ENCODE measurements at places on chromosomes 2 and 18.

GRCh38 chr18:25494888-25495287, 142.9 kb upstream of the ZNF521 start:
- DNase-seq: no peak

- no peak for DNase-seq
Measured at GRCh38 chr2:132911726-132912724, 242.0 kb upstream of the LYPD1 start.

- no peak for DNase-seq
Measured at GRCh38 chr2:33081691-33082090, 134.9 kb downstream of the LTBP1 start.

GRCh38 chr2:100853909-100854810, 34.2 kb downstream of the NPAS2 start:
- DNase-seq: no peak

GRCh38 chr2:38159597-38159996, 83.6 kb upstream of the CYP1B1 start:
- DNase-seq: no peak

- no peak for DNase-seq
Measured at GRCh38 chr2:239469106-239469960, 68.5 kb upstream of the HDAC4 start.

DNA sequence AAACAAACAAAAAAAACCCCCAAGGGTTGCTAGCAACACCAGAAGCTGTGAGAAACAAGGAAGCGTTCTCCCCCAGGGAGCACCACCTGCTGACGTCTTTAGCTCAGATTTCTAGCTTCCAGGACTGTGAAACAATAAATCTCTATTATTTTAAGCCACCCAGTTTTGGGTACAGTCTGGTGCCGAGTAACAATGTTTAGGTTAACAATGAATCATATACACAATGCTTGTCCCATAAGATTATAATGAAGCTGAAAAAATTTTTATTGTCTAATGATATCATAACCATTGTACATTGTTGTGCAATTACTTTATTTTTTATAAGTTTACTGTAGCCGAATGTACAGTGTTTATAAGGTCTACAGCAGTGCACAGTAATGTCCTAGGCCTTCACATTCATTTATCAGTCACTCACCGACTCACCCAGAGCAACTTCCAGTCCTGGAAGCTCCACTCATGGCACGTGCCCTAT, 72.1 kb upstream of the CAB39 start:
- no peak for DNase-seq

- no peak for DNase-seq
Measured at GRCh38 chr2:71006955-71007799, 12.5 kb upstream of the TEX261 start.

DNA sequence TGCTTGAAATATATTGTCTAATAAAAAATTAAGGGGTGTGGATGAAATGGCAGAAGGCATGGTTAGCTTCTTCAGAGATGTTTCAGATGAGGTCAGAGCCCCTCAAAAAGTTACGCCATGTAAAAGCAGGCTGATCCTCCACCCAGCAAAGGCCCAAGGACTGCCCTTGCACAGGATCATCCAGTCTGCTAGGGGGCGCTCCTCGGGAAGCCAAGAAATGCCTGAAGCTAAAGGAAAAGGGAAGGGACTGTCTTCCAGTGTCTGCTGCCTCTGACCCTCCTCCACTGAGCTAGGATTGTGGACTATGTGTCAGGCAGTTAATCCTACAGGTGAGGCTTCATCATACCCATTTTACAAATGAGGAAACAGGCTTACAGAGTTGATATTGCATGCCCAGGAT, 33.8 kb upstream of the TEX51 start:
- DNase-seq: no peak

- no peak for DNase-seq
Measured at GRCh38 chr2:99422599-99422998, 67.2 kb downstream of the REV1 start.

- DNase-seq: no peak
Measured at GRCh38 chr2:150520887-150521664, 33.6 kb upstream of the RND3 start.

DNA sequence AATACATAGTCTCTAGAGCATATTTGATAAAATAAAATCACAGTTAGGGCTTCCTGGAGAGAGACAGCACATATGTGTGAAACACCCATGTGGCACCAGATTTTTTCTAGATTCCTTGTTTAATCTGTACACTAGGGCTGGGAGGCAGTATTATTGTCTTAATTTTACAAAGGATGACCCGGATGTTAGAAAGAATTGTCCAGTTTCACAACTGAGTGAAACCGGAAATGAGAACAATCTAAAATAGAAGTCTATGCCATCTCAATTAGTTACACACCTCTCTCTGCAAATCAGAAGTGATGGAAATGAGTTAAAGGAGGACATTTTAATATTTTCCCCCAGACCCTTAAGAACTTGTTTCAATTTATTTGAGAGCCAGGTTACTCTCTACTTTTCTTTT, 463.7 kb upstream of the DSEL start:
- DNase-seq: no peak

- no peak for DNase-seq
Measured at GRCh38 chr2:66531567-66531966, 96.6 kb downstream of the MEIS1 start.

- DNase-seq: no peak
Measured at GRCh38 chr18:62448426-62448825, 74.4 kb upstream of the ZCCHC2 start.

- no peak for DNase-seq
Measured at GRCh38 chr2:122105877-122106206, 350.4 kb downstream of the TSN start.

- no peak for DNase-seq
Measured at GRCh38 chr2:123659120-123659519, 366.0 kb upstream of the CNTNAP5 start.

- DNase-seq: no peak
Measured at GRCh38 chr2:227402321-227402720, 14.6 kb upstream of the SCYGR1 start.

DNA sequence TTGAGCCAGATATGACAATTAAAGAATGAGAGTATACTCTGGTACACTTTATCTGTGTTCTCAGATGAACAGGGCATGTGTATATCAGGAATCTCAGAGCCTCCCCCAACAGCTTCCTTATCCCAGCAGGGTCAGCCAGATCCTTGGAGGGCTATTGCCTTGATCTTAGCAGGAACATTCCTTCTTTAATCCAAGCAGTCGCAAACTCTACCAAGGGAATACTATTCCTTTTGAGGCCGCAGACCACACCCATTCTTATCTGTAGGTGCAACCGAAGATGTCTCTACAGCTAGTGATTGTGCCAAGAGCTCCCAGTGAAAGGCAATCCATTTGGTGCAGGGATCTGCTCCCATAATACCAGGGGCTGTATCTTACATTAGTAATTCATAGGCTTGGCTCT, 118.3 kb upstream of the DOK6 start:
- DNase-seq: no peak

DNA sequence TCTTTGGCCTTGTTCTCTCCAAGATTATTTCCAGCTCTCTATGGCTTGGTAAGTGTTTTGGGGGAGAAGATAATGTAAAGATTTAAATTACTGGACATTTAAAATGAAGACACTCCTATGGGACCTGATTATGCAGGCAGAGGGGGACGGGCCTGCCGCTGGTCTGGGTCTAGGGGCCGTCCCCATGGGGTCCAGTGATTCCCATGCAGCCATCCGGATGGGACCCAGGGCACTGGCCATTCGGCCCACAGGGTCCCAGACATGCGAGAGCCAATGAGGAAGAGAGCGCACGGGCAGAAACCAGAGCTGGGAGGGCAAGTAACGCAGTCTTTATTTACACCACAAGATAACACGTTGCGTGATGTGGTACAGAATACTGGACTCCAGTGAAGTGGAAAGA, 200.0 kb downstream of the TWIST2 start:
- DNase-seq: no peak

DNA sequence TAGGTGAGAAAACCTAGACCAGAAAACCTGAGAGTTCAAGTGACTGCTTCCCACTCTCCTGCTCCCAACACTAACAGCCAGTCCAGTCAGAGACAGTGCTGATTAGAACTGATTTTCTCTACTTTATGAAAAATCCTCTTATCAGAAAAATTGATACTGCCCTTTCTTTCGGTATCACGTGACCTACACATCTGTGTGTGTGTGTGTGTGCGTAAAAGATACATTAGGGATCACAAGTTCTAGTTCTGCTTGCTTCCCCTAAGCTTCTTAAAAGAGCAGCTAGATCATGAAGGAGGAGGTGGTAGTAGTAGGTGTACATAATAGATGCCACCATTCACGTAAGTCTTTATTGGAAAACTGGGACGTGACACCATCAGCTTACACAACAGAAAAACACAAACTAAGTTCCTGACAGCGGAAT, 1.5 kb downstream of the ARL5A start:
- no peak for DNase-seq

DNA sequence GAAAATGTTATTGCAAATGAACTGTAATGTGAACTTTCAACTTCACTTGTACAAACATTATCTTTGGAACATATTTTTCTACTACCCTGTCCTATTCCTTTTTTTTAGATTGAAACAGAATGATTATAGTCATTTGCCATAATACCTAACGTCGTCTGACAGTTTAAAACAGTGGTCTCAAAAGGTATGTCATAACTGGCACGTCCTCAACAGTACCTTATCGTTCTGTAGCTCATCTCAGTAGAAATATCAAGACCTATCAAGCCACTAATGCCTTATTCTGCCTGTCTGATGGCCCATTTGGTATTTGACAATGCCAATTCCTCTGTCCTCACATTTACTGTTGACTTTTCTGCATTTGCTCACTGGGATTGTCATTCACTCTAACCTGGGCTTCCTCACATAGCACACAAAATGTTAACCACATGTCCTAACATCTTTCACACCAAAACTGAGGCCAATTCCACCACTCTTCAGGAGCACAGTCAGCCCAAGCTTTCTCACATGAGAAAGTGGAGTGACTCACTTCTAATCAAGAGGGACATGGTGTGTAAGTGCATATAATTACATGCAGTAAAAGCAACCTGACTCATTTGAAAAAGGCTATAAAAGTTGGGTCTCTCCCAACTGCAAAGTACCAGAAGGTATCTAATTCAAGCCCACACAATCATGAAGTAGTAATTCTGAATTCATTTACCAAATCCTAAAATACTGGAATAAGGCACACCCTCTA, 34.8 kb downstream of the DNER start:
- DNase-seq: no peak

DNA sequence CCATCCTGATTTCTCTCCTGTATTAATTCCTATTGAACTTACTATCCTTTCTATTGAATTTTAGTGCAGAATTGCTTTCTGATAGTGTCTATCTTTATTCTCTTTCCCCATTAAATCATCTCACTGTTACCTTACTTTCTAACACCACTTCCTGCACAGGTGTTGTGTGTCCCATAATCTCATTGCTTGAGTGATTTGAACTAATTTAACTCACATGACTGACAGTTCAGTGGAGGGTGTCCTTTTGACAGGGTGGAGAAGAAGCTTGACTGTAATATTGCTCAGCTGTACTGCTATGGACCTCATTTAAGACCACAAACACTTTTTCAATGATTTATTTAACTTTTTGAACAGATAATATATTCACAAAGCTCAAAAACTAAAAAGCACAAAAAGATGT, 211.8 kb downstream of the NRXN1 start:
- DNase-seq: no peak

DNA sequence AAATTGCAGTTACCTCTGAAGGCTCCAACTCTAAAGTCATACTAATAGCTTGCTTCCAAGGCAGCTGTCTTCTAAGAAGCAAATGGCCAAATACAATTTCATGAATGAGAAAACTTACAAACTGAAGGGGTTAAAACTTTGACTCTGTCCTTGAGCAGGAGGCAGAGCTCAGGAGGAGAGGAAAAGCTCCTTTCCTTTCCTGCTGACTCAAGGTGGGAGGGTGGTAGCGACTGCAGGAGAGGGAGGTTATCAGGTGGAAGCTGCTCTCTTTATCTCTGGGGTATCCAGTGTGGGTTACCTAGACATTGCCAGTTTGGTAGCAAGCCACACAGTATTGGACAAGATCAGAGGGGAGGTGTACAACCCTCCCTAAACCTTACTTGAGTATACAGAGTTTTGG, 2.7 kb upstream of the EFEMP1 start:
- DNase-seq: no peak

DNA sequence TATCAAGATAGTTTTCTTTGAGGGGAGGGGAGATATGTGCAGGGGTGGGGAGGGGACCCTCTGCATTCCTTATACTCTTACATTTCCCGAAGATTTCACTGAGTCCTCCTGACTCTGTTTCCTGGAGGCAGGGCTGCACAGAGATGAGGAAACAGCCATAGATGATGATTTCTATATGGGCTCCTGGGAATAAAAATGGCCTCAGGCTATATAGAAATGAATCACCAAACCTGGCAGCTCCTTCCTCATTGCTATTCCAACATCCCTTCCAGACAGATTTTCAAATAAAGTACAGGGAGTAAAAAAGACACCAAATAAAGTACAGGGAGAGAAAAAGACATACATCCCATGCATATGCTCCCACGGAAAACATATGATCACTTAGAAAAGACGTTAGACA, 474.8 kb upstream of the RAB6C start:
- no peak for DNase-seq

DNA sequence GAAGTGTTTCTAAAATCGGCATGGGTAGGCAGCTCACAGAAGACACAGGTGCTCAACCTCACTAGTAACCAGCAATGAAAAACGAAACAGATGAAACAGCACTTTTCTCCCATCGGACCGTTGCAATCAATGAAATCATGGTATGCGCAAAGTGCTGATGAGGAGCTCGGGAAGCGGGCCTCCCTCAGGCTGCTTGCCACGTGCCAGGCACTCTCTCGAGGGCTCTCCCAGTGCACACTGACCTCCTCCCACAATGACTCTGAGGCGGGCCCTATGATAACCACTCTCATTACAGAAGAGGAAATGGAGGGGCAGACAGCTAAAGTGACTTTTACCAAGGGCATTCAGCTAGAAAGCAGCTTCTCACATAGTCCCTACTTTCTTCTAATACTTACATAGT, 3.8 kb upstream of the ANKRD23 start:
- DNase-seq: no peak

GRCh38 chr18:79248495-79249060, 147.2 kb upstream of the NFATC1 start:
- no peak for DNase-seq

DNA sequence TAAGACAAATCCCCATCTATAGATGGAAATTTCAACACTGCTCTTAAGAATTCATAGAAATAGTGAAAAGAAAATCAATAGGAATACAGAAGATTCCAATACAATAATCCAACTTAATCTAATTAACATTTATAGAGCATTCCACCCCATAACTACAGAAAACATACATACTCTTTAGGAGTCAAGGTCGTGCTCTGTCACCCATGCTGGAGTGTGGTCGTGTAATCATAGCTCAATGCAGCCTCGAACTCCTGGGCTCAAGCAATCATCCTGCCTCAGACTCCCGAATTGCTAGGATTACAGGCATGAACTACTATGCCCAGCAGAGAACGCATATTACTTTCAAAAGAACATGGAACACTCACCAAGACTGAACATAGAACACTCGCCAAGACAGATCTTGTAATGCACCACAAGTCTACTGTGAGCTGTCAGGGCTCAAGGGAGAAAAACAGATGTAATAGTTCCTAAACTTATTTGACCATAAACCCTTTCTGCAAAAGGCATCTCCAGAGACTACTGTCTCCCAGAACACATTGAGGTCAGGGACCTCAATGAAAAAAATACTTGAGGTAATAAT, 14.1 kb downstream of the MEMO1 start:
- no peak for DNase-seq

GRCh38 chr2:158095912-158096311, 5.8 kb upstream of the UPP2 start:
- no peak for DNase-seq

Data from stimulated activated CD4-positive, alpha-beta T cell treated with anti-CD3 and anti-CD28 coated beads, TNF-alpha, amount 100 ng/mL, for 24 hours (primary cell).